Activated CD8-positive, alpha-beta memory T cell treated with anti-CD3 and anti-CD28 coated beads for 1 hour (primary cell): ENCODE measurements at places on chromosomes 11 and 22.
A peak's percentile ranks its signal among the peaks of the same experiment; 100 is the strongest.

DNA sequence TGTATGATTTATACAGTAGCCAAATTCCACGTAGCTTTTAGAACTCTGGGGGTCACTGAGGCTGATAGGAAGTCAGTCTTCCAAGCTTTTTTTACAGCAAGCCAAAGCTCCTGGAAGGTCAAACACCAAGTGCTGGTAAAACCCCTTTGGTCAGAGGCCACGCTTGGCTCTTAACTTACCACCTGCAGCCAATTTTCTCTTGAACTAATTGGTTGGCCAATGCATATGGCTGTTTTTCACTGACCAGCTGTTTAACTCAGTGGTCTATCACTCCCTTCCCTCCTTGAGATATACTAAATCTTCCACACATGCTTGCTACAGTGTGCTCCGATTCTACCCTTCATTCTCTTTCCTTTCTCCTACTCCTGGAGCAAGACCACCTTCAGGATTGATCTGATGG is 116.0 kb downstream of the FAR1 start:
- DNase-seq, result no peak

DNA sequence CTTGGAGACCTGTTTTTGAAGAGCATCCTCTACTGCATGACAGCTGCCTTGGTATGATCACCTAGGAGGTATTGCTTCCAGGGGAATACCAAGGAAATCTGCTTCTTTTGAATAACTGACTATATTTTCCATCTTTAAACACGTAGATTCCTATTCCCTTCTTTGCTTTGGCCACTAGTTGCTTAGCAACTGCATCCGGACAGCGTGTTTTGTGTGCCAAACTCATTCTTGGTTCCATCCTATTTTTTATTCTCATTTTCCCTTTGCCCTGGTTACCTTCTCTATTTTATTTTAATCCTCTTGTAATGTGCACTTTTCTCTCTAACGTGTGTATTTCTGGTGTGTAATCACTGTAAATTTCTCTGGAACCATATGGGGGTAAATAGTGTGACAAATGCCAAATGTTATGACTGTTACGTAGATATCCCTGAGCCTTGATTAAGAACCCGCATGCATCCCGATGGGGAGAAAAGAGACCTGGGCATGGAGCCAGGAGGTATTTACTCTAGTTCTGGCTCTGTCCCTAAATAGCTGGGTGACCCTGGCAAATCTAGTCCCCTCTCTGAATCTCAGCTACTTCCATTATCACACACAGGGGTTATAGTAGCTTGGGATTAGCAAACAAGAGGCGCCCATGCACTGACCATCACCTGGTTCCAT is 241.7 kb downstream of the MIAT start:
- DNase-seq, result no peak

GRCh38 chr11:117319214-117319840 is 3.3 kb upstream of the BACE1 start:
- no peak for DNase-seq

DNA sequence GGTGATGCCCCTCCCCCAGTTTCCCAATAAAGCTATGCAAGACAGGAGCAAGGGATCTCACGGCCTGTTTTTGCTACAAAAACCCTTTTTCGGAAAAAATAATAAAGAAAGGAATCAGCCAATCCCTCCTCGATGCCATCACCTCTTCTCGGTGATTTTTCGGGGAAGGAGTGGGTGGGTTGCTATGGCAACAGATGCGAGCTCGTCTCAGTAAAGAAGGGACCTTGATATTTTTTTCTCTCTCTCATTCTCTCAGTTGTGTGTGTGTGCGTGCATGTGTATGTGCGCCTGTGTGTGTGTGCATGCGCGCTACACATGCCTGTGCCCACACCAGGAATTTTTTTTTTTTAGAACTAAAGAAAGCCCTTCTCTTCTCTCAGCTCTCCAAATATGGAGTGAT is 3.8 kb upstream of the NPAS4 start:
- DNase-seq, result no peak

GRCh38 chr11:66717925-66718319 is 11.1 kb downstream of the SPTBN2 start:
- no peak for DNase-seq

DNA sequence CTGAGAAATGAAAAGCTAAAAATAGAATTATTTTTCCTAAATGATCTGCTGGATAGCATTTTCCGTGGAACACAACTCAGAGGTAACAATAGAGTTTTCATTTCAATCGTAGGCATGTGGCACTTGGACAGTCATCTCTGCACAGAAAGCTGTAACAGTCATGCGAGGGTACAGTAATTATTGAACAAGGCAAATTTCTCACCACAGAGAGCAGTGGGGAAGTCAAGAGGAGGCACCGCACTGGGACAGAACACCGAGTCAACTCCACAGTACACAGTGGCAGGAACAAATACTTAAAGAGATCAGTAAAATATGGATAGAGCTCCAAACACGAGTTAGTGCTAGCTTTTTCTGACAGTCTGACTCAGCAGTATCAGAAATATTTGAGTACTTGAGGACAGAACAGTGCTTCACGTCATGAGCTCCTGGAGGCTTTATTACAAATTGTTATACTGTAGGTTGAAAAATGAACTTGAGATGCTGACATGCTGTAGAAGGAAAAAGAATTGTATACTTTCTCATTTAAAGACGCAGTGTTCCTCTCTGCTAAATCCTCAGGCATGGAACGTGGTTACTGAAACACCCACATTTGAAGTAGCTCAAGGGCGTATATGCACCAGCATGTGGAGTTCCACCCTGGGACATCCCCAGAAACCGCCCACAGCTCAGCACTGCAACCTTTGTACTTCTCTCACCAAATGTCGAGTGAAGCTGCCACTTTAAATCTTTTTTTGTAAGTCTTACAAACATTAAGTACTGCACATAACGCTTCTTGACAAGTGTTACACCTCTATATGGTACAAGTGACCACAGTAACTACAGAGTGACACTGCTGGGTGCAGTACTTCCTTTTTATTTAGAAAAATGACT is 27.4 kb upstream of the YPEL1 start:
- no peak for DNase-seq

DNA sequence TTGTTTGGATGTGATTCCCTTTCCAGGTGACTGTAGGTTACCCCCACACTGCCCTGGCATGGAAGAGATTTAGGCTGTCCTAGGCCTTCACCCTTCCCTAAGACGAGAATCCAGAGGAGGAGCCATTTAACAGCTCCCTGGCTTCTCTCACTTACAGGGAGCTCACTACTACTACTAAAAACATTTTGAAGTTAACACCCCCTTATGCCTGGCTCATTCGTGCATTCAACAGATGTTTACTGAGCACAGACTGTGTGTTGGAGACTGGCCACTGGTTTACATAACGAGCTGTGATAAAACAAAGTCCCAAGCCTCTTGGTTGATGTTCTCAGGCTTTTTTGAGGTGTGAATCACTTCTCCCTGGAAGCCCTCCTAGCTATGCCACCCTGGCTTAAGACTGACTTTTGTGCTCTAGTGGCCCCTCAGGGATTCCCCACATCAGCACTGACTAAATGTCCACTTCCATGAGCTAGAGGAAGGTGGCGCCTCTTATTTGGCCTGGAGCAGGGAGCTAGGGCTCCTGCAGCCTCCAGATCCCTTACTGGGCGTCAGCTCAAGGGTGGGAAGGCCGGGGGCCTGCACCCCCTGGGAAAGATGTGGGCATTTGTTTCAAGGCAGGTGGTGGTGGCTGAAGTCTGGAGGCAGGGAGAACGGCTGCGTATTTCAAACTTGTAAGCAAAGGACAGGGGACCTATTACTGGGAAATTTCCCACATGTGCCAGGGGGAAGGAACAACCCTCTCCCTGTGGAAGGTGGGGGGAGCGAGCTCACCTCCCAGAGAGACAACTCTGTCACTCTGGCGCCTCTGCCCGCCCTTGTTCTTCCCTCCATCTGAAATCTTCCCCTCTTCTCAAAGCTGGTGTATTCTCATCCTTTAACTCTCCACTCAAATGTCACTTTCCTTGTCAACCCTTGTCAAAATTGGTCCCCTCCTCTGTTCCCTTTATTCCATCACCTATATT is 19.4 kb upstream of the MALAT1 start:
- no peak for DNase-seq

DNA sequence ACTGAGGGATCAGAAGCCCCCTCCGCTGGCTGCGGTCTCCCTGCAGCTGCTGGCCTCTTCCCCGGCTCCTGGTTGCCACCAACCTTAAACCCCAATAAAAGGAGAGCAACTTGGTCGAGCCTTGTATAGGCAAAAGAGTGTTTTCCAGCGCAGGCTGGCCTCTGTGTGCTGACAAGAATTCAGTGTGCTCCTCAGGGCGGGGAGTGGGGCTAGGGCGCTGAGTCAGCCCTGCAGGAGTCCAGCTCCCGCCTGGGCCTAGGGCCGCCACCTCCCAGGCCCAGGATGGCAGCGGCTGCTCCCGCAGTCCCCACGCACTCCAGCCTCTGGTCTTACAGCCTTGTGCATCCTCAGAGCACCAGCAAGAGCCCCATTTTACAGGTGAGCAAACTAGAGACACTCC is at the start of gene SHISAL1:
Gene SHISAL1, minus strand, starts transcription at position 186 of the 400 bp plus-strand sequence. CDS start 12,006 bp downstream, outside the sequence.
- no peak for DNase-seq

GRCh38 chr11:45880772-45881570 is 4.5 kb upstream of the MAPK8IP1 start:
- DNase-seq, result no peak

DNA sequence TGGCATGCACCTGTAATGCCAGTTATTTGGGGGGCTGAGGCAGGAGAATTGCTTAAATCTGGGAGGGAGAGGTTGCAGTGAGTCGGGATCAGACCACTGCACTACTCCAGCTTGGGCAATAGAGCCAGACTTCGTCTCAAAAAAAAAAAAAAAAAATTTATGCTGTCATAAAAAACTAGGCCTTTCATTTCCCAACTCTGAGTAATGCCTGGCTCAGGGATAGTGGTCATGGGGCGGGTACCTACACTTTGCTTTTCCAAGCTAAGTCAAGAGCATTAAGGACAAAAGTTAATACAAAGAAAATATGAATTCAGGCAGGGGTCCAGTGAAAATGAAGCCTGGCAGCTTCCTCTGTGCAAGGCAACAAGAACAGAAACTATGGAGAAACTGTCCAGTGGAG is 16.3 kb downstream of the CPSF7 start:
- no peak for DNase-seq

DNA sequence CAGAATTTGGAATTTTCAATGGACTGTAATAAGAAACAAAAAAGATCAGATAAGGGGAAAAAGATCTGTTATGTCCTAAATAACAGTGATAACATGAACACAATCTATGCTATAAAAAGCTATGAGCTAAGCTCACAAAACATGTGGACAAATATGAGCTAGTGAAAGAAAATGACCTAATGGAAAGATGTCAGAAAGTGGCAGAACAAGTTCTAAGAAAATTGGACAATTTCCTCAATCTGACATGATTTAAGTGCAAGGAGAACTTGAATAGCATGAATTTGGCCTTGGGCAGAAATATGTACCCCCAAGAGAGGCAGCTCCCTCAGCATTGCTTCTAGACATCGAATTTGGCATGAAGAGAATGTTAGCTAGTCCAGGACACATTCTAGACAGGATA is 212.0 kb upstream of the PGR start:
- no peak for DNase-seq

- DNase-seq, result no peak
Observed at GRCh38 chr11:74154620-74155281, 16.1 kb downstream of the C2CD3 start.

DNA sequence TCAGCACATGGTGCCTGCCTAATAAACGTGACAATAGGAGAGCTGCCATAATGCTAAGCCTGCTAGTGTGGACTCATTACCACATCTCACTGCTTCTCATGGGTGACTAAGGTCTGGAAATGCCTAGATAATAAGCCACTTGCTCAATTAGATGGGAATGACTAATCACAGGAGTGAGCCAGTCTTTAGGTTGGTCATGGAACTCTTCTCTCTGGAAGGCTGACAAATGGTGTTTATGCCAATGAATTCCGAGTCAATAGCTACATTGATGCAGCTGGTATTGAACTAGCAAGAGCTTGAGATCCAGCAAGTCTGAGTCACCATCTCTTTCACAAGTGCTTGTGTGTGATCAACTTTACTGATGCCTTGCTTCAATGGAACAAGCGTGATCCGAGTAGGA is 334.9 kb downstream of the OPCML start:
- DNase-seq, result no peak

GRCh38 chr11:112096194-112096593 is 9.5 kb downstream of the SDHD start:
- no peak for DNase-seq

DNA sequence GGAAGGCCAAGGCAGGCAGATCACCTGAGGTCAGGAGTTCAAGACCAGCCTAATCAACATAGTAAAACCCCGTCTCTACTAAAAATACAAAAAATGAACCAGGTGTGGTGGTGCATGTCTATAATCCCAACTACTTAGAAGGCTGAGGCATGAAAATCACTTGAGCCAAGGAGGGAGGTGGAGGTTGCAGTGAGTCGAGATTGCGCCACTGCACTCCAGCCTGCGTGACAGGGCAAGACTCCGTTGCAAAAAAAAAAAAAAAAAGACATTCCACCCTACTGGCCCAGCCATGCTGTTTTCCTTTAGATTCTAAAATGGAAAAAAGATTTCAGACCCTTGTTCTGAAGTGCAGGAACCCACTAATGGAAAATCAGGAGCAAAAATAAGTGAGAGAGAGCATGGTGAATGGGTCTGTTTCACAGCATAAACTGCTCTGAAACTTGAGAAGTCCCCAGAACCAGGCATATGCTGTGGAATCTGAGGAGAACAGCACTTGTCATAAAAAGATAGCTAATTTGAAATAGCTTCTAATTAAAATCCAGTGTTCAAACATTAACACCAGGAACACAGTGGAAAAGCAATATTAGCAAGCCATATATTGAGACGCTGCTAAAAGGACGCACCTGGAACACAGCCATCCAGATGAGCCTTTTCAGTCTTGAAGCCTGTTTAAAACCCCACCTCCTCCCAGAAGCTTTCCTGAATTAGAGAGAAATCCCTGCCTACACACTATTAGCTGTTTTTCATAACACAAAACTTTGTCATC is 66.3 kb upstream of the CHRM4 start:
- no peak for DNase-seq

- DNase-seq, result peak; percentile 57
Observed at GRCh38 chr22:23281406-23282088, 101.2 kb downstream of the BCR start.

DNA sequence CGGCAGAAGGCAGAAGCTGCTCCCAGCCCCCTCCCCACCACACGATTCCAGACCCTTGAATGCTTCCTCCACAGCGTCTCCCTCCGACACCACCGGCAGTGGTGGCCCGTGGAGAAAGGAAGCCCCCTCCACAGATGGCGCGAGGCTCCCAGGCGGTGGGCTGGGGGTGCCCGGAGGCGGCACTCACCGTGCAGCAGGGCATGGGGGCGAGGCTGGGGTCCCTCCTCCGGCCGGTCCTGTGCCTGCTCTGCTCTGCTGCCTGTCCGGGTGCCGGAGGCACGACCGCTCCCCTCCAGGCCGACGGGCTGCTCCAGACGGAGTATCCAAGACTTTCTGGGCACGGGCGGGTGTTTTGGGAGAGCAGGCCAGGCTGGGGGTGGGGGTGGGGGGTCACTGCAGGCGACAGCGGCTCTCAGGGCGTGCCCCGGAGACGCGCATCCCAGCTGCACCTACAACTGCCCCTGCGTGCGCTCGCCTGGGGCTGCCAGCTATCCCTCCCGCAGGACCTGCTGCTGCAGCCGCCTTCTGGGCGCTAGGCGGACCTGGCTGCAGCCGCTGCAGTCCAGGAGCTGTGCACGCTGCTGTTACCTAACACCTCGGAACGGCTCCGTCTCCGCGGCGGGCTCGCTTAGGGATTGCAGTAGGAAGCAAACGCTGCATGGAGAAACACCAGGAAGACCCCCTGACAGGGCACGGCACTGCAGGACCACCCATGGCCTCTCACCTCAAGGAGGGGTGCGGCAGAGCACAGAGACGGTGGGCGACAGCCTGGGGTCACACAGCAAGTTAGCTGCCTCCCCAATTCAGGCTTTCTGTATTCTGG is 15.2 kb downstream of the MRGPRG start:
- DNase-seq, result no peak
